ENCODE measurements at places on chromosomes 4 and X.

- no peak for DNase-seq
These were observed 1.9 kb downstream of the ENPP6 start for GRCh38 chr4:184215709-184216328.

DNA sequence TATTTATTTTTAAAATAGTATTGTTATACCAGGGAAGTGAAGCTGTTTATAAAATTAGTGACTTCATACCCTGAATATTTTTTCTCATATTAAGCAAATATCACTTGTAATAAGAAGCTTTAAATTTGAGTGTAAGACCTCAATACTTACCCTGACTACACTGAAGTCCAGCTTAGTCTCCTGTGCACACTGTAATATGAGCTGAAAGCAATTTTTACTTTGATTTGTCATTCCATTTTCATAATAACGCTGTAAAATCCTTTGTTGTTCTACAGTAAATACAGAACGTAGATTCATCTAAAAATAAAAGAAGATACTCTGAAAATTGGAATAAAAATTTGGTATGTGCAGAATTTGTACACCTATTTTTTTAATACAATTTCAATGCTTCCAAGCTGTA lies 27.2 kb downstream of the HDX start:
- DNase-seq: no peak

GRCh38 chr4:112910109-112910736 lies 139.2 kb upstream of the ANK2 start:
- no peak for DNase-seq

DNA sequence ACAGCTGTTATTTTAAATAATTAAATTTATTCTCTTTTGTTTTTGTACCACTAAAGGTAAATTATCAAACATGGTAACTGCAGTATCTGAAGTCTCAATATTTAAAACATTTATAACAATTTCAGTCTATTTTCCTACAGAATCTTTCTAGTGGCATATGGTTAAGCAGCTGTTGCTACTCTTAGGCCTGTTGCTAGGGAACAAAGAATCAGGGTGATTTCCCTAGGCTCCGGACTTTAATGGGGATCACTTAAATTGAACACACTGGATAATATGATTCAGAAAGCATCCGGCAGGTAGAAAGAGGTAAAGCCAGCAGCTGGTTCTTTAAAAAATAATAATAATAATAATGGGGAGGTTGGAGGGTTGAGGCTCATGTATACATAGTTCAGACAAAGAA lies 17.6 kb downstream of the FBXO8 start:
- DNase-seq: no peak

DNA sequence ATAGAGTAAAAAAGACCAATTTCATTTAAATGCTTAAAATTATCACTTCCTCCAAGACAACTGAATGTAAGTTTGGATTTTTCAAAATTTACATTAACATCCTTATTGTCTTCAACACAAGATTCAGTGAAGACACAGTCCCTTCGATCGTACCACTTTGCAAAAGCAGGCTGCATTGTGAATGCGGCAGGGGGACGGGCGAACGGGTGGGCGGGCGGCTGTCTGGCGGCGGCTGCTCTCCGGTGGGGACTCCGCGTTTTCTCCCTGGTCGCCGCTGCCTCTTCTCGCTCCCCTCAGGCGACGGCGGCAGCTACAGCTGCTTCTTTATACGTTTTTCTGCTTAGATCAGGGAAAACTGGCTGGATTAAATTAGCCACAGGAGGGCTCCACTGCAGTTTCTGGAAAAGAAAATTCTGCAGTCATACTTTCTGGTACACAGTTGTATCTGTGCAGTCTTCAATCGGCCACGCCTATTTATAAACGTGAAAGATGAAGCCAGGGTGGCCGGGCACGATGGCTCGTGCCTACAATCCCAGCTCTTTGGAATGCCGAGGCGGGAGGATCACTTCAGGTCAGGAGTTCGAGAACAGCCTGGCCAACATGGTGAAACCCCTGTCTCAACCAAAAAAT lies 33.9 kb upstream of the HPF1 start:
- DNase-seq: no peak

GRCh38 chr4:5919044-5919443 lies 26.2 kb upstream of the CRMP1 start:
- DNase-seq: no peak

DNA sequence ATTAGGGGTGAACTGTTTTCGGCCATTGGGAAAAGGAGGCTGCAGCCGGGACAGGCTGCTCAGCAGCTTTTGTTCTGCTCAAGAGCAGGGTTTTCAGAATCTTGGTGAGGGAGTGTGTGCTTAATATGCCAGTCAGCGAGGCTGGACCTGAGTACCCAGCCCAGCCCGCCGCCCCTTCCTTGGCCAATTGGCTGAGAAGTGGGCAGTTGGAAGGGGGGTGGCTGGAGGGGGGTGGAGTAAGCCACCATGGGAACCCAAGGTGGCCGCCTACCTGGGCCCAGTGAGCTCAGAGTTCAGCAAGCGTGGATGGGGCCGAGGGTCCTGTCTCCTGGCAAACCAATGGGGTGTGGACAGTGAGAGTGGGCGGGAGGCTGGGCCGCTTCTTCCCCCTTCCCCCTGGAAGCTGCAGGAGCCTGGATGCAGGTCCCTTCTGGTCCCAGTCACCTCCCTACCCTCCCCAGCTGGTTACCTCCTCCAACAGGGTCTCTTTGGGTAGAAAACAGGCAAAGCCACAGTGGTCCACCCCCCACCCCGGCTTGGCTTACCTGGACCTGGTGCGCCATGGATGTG lies 52.5 kb downstream of the SORCS2 start:
- DNase-seq: no peak

- DNase-seq: no peak
These were observed 17.5 kb upstream of the CORIN start for GRCh38 chr4:47855350-47855749.

DNA sequence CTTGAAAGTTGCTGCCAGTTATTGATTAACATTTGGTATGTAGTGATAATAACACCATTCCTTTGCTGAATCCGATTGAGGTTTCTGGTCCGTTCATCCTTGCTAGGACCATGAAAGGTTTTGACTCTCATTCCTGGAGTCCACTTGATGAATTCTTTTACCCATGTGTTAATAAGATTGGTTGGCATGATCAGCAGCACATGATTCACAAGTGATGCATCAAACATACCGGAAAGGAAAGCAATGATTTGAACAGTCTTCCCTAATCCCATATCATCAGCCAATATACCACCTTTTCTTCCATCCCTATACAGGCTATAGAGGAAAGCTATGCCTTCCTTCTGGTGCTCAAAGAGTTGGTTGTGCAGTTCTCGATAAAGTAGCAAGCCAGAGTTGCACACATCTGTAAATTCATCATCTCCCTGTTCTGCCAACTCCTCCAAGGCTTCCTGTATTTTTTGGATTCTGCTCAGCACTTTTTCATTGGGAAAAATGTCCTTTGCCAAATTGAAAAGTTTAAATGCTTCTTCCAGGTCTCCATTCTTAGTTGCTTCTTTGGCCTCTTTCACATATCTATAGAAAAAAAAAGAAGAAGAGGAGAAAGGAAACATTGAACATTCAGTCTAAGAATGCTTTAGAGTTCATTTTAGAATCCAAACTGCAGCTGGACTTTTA lies 26.7 kb downstream of the PIN4 start:
- DNase-seq: no peak

- no peak for DNase-seq
These were observed 29.8 kb upstream of the MAPK10 start for GRCh38 chr4:86389664-86390063.

GRCh38 chr4:95830651-95831050 lies 9.2 kb upstream of the PDHA2 start:
- no peak for DNase-seq

DNA sequence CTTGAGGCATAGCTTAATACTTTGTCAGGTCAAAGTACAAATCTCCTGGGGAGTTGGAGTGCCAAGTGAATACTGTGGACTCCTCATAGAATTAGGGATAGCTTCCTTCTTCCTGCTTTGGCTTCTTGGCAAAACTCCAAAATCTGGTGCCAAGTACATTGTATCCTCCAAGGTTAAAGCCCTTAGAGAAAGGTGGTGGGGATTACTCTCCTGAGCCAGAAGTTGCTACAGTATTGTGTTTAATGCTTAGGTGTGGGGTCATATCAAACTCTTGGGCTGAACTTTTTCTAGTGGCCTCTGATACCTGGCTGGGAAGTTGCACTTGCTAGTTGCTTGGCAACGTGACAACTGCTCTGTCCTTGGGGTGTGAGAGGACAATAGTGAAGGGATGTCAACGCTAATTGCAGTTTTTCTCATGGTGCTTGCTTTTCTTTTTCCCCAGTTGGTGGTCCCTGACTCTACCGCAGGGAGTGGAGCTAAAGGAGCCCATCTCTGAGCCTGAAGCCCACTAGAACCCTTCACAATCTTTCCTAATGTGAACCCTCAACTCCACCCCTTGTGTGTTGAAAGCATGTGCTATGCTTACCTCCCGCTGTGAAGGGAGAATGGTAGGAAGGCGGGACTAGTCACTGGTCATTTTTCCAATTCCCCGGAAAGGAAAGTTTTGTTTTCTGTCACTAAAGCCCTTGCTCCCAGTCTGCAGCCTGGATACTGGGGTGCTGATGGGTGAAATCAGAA lies 35.5 kb downstream of the DLG3 start:
- no peak for DNase-seq

GRCh38 chr4:41644288-41644914 lies 104.1 kb downstream of the PHOX2B start:
- peak; percentile 14 for DNase-seq

DNA sequence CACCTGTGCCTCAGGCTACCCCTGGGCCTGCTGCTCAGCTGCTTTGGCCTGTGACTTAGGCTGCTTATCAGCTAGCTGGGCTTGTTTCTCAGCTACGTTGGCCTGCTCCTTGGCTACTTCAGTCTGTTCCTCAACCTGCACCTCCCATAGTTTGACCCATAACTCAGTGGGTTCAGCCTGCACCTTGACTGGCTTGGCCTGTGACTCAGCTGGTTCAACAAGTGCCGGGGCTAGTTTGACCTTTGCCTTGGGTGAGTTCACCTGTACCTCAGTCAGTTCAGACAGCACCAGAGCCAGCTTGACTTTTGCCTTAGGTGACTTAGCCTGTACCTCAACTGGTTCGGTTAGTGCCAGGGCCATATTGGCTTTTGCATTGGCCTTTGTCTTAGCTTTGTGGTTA lies 171.2 kb downstream of the MSN start:
- DNase-seq: no peak

GRCh38 chrX:33161829-33162228 lies 49.5 kb downstream of the DMD start:
- DNase-seq: no peak

- no peak for DNase-seq
These were observed 121.8 kb upstream of the TMEM47 start for GRCh38 chrX:34778916-34779315.

GRCh38 chr4:10075158-10075863 lies 41.3 kb downstream of the WDR1 start:
- no peak for DNase-seq

DNA sequence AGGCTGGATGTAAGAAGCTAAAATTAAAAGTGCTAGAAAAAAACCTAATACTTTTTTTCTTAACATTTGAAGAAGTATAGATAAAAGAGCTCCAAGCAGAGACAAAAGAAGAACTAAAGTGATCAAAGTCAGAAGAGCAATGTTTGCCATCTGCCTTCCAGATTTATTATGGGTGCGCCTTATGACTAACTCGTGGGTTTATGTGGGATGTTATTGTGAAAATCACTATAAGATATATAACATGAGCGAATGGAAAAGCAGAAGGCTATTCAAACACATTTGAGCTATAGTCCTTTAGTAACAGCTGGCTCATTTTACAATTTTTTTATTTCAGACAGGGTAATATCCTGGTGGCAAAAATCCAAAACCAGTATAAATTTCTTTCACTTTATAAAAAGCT lies 1040.7 kb downstream of the RAPGEF2 start:
- DNase-seq: no peak

DNA sequence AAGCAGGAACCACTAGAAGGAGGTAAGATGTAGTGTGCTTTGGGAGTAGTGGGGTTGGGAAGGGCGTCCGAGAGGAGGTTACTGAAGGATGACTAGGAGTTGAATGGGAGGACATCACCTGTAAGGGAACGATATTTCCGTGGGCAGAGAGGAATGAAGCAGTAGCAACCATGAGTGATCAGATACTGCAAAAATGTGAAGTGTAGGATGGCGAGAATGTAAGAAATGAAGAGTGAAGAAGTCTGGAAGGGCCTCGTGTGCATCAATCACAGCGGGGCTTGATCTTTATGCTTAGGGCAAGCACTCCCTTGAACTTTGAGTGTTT lies 594 bp downstream of the MSMO1 start:
- DNase-seq: no peak

DNA sequence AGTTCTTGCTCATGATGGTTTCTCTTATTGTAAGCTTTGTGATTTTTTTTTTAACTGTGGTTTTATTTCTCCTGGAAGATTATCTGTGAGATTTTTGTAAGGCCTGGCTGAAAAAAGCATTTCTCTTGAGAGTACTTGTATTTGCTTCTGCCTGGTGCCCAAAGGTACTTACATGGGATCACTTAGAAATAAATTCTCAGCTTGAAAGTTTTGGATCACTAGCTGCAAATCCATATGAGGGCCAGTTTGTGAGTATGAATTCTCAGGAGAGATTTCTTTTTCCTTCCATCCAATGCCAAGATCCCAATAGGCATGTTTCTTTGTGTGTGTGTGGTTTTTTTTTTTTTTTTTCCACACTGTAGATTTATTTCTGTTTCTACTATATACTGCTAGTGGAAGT lies 1884.7 kb upstream of the PCDH7 start:
- DNase-seq: no peak

GRCh38 chrX:85698921-85699320 lies 319.5 kb upstream of the POF1B start:
- DNase-seq: no peak

GRCh38 chrX:68754406-68754805 lies 74.4 kb upstream of the EFNB1 start:
- no peak for DNase-seq

GRCh38 chr4:26441102-26441501 lies 49.2 kb downstream of the CCKAR start:
- no peak for DNase-seq

DNA sequence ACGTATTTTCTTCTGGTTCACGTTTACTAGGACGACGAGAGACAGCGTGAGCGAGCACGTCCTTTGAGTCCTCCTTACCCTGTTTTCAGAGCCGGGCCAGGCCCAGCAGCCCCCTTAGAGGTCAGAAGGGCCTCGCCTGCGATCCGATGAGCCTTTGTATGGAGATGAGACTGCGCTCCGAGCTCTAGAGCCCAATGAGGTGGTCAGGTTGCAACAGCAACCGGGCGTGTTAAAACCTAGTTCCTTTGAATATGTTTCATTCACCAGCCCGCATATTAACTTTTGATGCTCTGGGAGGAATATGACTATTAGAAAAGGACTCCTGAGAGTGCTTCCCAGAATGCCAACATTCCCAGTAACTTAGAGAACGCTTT lies 55.6 kb upstream of the TADA2B start:
- no peak for DNase-seq

- no peak for DNase-seq
These were observed 86.7 kb upstream of the TECRL start for GRCh38 chr4:64495946-64496345.

DNA sequence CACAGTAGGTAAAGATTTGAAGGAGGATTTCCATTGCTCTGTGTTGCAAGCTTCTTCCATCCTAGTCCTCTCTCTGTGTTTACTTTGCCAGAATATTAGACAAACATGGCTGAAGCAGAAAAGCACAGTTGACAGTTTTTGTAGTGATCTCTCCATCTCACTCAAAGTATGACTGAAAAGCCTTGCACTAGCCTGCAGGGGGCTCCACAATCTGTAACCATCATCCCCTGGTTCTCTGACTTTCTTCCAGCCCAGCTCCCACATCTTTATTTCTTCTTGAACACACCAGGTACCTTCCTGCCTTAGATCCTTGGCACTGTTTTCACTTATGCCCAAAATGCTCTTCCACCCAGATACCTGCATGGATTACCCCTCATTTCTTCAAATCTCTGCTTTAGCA lies 34.1 kb upstream of the HHIP start:
- DNase-seq: no peak

GRCh38 chrX:120350450-120351138 lies 11.3 kb upstream of the ATP1B4 start:
- DNase-seq: no peak
